ENCODE measurements at places on chromosomes 5 and 9.

- no peak for DNase-seq
These were observed 67.4 kb upstream of the PTCH1 start for GRCh38 chr9:95584176-95584575.

DNA sequence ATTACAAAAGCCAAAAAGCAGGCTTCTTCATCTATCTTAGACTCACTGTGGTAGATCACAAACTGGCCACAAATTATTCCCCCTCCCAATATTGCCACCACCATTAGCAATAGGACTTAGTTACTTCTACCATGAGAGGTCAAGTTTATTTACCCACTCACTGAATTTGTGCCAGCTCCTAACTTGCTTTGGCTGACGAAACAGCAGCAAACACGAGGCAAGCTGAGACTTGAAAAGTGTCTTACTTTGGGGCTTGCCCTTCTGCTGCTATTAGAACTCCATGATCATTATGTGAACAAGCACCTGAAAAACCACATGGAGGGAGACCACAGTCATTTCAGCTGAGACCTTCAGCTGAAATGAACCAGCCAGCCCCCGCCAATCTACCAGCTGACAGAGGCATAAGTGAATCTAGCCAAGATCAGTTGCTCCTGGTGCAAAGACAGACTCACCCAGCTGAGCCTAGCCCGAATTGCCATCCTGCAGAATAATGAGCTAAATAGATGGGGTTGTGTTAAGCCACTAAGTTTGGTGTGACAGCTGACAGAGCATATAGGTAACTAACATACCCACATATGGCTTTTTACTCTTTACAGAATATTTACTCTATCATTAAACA is 5.7 kb downstream of the WDR41 start:
- DNase-seq: no peak

DNA sequence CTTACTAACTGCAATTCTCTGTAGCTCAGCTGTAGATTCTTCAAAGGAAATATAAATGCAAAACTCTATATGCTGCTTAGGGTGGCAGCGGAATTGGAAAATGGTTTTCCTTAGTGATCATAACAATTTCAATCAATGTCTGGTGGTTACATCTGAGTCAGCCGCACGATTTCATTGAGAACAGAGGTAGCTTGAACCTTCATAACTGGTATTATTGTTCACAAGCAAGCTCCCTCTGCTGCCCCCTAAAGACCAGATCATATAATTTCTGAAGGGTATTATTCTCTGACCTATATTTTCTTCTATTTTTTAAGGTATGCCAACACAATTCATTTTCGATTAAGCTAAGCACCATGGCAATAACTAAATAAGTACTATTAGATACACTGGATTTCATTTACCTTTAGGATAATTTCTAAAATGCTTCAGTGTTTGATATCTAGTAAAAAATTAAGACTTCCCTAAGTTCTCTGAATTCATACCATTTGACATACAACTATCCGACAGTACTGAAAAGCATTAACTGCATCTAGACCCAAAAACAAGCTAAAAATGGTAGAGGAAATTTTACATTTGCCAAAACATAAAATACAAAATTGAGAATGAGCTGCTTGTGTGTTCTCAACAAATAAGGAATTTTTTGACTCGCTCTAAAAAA is 181.1 kb upstream of the SPEF2 start:
- peak; percentile 62 for DNase-seq

- DNase-seq: peak; percentile 61
These were observed 186.1 kb downstream of the C9orf152 start for GRCh38 chr9:110021891-110022290.

- no peak for DNase-seq
These were observed 2.7 kb upstream of the HSPA4 start for GRCh38 chr5:133048993-133049725.

GRCh38 chr9:123400926-123401503 is 45.0 kb downstream of the CRB2 start:
- no peak for DNase-seq
